CD8-positive, alpha-beta T cell (primary cell): ENCODE measurements at places on chromosomes 3 and 15.

- DNase-seq = no peak
These were observed 906.0 kb downstream of the GBE1 start for GRCh38 chr3:80855482-80855881.

DNA sequence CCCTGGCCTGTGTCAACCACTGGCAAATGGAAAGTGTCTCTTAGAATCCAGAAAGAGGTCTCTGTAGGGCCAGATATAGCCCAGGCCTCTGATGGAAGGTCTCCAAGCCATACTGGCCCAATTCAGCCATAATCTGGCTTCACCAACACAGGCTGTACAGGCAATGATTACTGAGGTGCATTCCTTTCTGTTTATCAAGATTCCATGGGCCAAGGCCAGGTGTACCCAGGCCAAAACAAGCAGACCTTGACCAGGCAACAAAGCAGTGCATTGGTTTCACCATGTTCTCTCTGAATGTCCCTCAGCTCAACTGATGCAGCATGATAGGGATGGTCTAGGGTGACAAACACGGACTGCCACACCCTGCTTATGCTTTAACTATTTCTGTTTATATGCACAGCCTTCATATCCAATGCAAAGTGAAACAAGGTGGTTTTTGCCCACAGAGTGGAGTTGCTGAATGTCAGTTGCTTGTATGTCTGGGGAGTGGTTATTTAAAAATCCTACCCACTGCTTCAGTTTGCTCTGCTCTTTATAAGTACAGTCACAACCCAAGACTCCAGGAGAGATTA lies 25.2 kb downstream of the CCNL1 start:
- no peak for DNase-seq

GRCh38 chr15:90153658-90154057 lies 47.5 kb upstream of the SEMA4B start:
- no peak for DNase-seq

DNA sequence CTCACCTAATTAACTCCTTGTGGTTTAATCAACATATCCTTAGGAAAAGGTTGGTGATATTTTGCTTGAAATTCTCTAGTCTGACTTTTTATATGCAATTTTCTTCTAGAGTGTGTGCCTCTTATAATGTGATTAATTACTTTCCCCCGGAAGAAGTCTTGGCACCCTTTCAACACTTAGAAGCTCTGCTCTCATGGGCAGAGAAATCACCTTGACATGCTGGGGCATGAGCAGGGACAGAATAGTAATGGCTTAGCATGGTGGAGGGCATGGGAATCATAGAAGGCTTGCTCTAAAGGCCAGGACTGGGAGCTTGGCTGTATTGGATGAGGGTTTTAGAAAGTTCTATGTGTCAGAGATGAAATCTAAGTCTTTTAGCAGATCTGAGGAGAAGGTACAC lies 293.5 kb downstream of the AGBL1 start:
- no peak for DNase-seq
